ENCODE measurements at places on chromosomes 5 and 9. TPM values are rescaled to one million over a fixed set of nuclear protein-coding genes. Genes with fewer than 3 reads are reported as not detected.

SPINK4 gene
- total RNA-seq, result not detected

INSYN2B gene
- 4.5 TPM for total RNA-seq

SLC36A3 gene
- not detected for total RNA-seq

GCNT1 gene
- total RNA-seq, result 33.7 TPM

ARL14EPL gene
- total RNA-seq, result not detected

CXCL14 gene
- total RNA-seq, result 0.13 TPM

PRDM12 gene
- not detected for total RNA-seq

CDX1 gene
- 0.59 TPM for total RNA-seq

GABBR2 gene
- total RNA-seq, result 0.46 TPM

REEP5 gene
- total RNA-seq, result 62.7 TPM

C5orf63 gene
- 2.0 TPM for total RNA-seq

C5orf52 gene
- not detected for total RNA-seq

N4BP3 gene
- 107 TPM for total RNA-seq

TRPM6 gene
- total RNA-seq, result 1.9 TPM

TOPORS gene
- 20.7 TPM for total RNA-seq

ITK gene
- total RNA-seq, result not detected

C5orf58 gene
- total RNA-seq, result 0.28 TPM

JAKMIP2 gene
- 4.3 TPM for total RNA-seq

LCN15 gene
- 0.49 TPM for total RNA-seq

IL4 gene
- not detected for total RNA-seq

All from endothelial cell (in vitro differentiated cells).